ENCODE measurements at places on chromosomes 6 and 20.

DNA sequence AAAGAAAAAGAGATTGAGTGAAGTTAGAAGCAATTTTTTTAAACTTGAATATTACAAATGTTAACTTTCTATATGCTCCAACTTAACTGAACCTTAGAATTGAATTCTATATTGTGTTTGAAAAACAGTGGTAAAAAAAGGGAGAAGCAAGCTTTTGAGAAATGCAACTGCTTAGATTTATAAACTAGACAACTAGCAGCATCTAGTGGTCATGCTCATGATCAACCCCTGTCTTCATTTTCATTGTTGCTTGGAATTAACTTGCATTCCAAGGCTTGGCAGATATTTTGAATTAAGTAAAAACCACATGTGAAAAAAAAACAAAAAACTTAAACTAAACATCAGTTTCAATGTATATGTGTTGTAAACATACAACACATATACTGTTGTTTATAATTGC lies 113.1 kb downstream of the C6orf58 start:
- DNase-seq = no peak

- DNase-seq = no peak
These were observed 30.0 kb upstream of the TPD52L1 start for GRCh38 chr6:125123468-125124048.

DNA sequence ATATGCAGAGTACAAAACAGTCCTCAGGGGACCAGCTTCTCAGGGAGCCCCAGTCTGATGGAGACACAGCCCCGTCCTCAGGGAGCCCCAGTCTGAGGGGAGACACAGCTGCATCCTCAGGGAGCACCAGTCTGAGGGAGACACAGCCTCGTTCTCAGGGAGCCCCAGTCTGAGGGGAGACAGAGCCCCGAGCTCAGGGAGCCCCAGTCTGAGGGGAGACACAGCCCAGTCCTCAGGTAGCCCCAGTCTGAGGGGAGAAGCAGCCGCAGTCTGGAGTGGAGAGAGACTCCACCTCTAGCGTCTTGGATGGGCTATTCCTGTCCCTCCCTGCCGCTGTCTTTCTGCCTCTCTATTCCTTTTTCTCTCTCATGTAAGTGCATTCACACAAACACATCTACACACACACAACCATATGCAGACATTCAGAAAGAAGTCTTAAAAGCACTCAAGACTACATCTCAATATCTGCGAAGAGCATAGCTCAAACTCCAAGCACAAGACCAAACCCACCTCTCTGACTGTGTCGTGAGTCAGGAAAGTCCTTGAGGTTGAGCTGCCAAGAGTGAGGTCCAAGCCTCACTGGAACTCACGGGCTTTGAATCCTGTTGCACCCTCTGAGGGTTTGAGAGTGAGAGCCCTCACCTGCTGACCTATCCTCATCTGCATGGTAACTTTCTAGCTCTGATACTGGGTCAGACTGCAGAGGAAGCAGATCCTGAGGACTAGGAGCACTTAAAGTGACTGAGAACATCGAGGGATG lies 53.1 kb upstream of the SAYSD1 start:
- DNase-seq = no peak

DNA sequence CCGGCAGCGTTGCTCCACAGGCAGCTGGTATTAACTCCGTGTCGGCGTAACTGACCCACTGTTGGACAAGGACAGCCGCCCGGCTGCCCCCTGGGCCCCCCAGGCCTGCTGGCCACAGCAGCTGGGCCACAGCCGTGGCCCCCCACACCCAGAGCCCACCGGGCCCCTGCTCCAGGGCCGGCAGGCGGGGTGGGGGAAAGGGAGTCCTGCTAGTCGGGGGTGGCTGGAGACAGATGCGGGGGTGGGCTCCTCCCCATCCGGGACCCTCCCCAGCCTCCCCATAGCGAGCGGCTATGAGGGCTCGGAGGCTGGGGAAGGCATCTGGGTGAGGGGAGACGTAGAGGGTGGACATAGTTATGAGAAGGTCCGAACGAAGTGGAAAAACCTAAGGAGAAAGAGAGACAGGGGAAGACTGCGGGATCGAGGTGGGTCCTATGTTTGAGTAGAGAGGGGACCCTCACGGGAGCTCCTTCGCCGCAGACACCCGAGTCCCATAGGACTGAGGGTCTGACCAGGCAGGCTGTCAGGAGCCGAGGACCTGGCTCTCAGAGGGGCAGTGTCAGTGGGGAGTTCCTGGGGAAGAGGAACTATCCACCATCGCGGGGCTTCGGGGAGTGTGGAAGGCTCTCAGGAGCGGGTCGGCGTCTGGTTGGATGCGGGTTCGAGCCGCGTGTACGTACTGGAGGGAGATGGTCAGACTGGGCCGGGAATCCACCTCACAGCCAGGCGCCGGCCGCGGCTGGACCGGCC lies 511 bp downstream of the VARS1 start:
- no peak for DNase-seq

DNA sequence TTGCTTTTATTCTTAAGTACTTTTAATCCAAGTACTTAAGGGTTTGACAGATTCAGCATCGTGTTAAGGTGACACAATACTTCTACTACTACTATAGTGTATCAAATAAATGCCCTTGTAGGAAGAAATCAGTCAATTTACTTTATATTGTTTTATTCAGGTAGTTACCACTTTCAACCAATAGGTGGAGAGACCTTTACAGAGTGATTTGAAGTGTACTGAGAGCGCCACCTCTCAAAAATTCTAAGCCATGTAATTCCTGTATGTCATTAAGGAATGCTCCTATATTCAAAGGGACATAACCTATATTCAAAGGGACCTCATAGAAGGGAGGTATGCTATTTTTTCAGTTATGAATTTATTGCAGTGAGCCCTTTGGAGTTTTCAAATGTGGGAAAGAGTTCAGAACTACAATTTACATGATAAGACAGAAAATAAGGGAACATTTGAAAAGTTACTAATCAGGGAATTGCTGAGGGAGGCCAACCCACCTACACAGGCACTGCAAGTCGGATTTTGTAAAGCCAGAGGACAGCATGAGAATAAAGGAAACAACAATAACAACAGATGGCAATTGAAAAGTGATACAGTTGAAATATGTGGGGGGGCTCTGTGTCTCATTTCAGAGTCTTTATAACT lies 955.6 kb downstream of the TBC1D32 start:
- no peak for DNase-seq

DNA sequence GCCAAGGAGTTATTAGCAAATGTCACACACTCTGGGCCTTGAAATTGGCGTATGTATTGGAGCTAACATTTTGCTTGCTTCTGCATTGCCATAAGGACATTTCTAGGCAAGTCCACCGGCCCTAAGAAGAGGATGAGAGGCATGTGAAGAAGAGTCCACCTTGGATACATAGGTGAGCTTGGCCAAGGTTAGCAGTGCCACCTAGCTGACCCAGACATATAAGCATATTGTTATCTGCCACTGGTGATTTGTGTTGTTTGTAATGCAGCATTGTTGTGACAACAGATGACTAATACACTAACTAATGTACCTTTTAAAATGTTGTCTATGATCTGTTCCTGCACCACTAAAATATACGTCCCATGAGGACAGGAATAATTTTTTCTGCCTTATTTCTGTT lies 24.8 kb upstream of the HLA-DQA2 start:
- DNase-seq = no peak

DNA sequence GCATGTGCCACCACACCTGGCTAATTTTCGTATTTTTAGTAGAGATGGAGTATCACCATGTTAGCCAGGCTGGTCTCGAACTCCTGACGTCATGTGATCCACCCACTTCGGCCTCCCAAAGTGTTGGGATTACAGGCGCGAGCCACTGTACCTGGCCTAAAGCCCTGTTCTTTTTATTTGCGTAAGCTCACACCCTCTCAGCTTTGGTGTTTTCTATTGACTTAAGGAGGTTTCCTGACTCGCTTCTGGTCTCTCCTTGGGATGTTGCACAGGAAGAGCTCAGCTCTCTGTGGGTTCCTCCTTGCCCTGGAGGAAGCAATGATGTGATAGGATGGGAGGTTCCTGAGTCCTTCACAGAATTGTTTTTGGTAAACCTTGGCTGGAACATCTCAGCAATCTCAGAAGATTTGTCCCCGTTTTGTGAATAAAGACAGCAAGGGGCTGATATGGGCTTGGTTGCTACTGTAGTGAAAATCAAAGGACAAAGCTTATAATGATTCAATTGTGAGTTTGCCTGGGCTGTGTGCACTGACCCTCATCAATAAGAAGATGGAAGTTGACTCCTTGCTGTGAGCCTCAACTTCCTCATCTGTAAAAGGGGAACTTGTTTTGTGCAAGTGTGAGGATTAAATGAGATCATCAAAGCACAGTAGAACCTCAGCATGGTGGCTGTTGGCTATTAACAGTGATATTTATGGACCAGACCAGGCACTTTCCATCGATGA lies 27.0 kb downstream of the TOX2 start:
- DNase-seq = no peak

DNA sequence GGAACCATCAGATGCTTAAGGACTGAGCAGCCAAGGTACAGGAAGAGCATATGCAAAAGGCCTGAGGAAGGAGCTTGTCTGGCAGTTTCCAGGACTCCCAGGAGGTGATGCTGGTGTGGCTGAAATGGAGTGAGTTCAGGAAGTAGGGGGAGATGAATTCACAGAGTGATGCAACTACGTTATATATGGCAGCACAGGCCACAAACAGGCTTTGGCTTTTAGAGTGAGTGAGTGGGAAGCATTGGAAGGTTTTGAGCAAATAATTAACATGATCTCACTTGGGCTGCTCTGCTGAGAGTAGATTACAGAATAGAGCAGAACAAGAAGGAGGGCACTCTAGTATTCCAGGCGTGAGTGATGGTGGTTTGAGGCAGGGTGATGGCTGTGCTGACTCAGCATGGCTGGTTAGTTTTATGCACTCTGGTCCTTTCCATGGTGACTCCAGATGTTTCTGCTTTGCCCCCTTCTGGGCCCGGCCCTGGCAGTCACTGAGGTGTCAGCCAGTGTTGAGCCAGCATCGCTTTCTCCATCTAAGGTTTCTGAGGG lies 6.5 kb downstream of the BTN2A2 start:
- DNase-seq = no peak

DNA sequence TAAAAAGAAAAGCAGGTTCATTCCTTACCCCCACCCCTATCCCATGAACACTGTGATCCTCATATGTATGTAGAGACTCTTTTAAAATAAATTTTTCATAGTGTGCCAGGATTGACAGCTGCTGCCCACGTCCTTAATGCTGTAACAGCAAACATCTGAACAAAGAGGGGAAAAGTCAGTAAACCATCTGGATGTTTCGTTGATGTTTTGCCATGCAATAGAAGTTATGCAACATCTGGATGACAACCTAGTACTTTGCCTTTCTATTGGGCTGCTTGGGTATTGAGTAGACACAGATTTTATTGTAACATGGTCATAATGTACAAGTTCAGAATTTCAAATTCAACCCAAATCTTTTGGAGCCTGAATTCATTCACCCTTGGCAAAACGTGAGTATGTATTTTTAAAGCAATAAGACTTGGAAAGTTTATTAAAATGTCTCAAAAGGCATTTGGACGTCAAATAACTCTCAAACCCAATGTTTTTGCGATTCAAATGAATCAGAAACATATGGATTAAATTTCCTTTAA lies 500.3 kb downstream of the DHX35 start:
- DNase-seq = no peak

GRCh38 chr6:122012578-122012977 lies 386.9 kb upstream of the HSF2 start:
- no peak for DNase-seq

DNA sequence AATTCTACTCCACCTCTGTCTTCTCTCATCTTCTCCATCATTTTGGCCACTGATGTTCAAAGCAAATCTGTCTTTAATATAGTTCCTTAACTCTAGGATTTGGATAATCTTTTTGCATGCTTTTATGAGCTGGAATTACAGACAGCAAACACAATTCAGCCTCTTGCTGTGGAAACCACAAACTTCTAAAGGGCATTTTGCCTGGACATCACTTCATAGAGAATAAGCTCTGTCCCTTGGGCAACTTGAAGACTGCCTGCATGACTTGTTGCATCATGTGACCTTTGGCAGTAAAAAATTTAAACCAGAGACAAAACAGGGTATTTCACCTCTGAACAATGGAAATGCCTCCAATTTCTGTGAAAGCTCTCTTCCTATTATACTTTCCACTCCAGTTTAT lies 74.1 kb upstream of the HDDC2 start:
- no peak for DNase-seq

- no peak for DNase-seq
These were observed 192.7 kb upstream of the SLC35B3 start for GRCh38 chr6:8628063-8628462.

DNA sequence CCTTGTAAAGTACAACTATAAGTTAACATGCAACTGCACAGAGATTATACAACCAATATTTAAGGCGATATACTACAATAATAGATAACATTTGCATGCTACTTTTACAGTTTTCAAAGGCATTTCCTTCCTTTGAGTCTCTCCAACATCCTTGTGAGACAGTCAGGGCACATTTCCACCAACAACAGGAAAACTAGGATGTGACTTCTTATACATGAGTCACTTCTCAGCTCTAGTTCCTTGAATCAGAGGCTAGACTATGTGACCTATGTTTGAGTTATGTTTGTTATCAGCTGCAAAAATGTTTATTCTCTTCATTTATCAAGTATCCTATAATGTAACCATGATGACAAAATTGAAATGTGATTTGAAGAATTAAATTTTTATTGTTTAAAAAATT lies 51.7 kb upstream of the TFAP2D start:
- DNase-seq = no peak

DNA sequence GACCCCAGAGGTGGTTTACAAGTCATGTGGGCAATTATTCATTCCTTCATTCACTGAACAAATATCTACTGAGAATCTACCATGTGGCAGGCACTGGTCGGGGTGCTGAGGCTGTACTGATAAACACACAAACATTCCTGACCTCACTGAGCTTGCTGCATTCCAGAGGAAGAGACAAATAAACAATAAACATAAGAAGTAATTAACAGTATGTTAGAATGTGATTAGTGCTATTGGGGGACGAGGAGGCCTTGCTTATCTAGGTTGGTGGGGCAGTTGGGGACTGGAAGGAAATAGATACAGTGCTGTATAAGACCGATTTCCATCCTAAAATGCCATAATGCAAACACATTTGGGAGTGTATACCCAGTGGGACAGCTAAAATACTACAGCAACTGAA lies 44.1 kb downstream of the MAK start:
- DNase-seq = no peak

- DNase-seq = no peak
These were observed 6.2 kb downstream of the KDM1B start for GRCh38 chr6:18161431-18161830.

DNA sequence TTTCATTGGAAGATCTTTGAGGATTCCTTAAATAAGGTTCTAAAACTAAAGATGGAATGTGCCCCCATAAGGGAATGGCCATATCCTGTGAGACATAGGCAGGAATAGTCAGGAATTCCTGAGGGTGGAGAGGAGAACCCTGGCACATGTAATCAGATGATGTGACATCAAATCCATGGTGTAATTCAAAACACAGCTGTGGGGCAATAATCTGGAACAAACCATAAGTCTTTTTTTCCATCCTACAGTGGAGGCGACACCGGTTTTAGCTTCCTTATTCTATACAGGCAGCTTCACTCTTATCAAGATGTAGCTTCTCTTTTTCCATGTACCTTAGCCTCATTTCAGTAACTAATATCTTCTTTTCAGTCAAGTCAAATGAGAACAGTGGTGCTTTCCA lies 133.6 kb upstream of the CITED2 start:
- no peak for DNase-seq

GRCh38 chr20:50799890-50800550 lies 5.2 kb downstream of the BCAS4 start:
- no peak for DNase-seq

GRCh38 chr6:77131426-77131825 lies 331.9 kb downstream of the HTR1B start:
- no peak for DNase-seq
